ENCODE measurements at places on chromosomes 7 and 10.

GRCh38 chr10:114821915-114822443 is 399 bp downstream of the FHIP2A start:
- peak; percentile 41 for DNase-seq

- no peak for DNase-seq
These were observed 48.3 kb downstream of the ADRA2A start for GRCh38 chr10:111125102-111125501.

GRCh38 chr10:28734938-28735759 is 57.8 kb downstream of the BAMBI start:
- DNase-seq: peak; percentile 85

- DNase-seq: peak; percentile 60
These were observed 21.8 kb upstream of the EIF5AL1 start for GRCh38 chr10:79490400-79491142.

DNA sequence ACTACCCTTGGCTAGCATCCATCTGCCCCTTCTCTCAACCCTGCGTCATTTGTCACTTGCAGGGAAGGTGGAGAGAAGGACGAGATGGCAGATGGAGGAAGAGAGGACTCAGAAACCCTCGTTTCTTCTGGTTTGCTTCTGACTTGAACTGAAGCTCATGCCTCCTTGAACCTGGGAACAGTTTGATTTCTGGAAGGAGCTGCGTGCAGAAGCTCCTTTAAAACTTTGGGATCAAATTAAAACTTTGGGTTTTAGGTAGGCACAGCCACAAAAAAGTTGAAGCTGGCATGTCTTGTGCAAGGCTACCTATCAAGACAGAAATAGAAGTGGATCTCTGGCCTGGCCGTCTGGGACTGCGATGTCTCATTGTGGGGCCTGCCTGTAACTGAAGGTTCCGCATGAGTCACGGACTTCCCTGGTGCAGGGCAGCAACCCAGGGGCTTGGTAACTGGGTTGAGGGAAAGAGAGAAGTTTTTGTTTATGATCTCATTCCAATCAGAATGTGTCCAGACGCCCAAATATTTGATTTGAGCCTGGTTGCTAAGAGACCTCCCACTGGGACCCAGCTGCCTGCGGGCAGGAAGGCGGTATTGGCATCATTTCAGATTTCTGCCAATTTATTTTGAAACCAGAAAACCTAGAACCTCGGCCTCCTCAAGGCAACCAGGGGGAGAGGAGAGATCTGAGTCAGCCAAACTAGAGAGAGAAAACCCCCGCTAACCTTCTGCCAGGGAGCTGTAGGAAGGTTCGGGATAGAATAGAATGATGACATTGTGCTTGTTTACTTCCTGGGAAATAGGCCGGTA is 15.8 kb upstream of the CAMK1D start:
- DNase-seq: peak; percentile 91

GRCh38 chr7:25546306-25546705 is 318.0 kb upstream of the NPVF start:
- no peak for DNase-seq

- no peak for DNase-seq
These were observed 156.7 kb upstream of the NPVF start for GRCh38 chr7:25384788-25385505.

DNA sequence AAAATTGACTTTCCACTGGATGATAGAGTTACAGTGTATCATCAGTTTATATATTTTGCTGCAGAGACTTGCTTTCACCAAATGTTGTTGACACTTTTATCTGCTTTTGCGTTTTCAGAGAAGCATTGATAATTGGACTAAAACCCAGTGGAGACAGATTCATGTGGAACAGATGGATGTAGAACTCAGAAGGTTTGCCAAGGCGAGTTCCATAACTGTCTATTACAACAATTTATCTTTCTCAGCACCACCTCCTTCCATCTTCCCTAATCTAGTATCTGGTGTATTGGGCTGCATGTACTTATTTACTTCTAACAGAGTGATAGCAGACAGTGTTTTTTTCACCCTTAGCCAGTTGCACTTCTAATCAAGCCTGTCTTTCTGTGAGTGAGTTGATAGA is 73.3 kb downstream of the DNAH11 start:
- DNase-seq: no peak

- no peak for DNase-seq
These were observed 97.7 kb upstream of the PCBD1 start for GRCh38 chr10:70985824-70986622.

All from fibroblast of pulmonary artery (primary cell).